ENCODE measurements at places on chromosomes 11 and 22.
A peak's percentile ranks its signal among the peaks of the same experiment; 100 is the strongest.

- no peak for DNase-seq
These were observed 4.8 kb downstream of the PKP3 start for GRCh38 chr11:398826-399225.

DNA sequence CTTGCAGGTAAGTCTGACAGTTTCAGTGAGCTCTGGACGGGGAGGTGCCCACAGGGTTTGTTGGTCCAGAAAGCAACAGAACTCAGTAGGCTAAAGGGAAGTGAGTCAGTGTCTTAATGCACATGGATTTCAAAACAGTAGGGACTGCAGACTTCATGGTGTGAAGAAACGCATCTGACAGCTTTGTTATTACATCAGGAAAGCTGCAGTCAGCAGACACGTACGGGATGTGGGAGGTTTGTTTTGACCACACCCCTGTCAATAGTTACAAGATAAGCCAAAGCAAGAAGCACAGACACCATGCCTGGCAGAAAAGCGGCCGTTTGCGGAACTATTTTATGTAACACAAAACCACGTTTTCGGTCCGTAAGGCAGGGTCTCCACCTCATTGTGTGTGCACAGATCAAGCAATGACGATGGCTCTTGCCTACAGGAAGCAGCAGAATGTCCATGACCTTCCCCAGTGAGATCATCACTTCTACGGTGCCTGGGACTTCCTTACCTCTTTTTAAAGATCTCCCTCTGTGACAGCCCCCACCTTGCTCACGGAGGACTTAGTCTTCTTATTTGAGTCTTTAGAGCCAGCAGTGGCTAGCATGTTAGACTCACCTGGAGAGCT is 58.2 kb upstream of the FTH1 start:
- peak; percentile 53 for DNase-seq

- no peak for DNase-seq
These were observed 80.0 kb upstream of the PPARA start for GRCh38 chr22:46070215-46070802.

GRCh38 chr11:83241291-83241946 is 44.7 kb downstream of the CCDC90B start:
- no peak for DNase-seq

- no peak for DNase-seq
These were observed 85.5 kb downstream of the MORC2 start for GRCh38 chr22:30882974-30883533.

DNA sequence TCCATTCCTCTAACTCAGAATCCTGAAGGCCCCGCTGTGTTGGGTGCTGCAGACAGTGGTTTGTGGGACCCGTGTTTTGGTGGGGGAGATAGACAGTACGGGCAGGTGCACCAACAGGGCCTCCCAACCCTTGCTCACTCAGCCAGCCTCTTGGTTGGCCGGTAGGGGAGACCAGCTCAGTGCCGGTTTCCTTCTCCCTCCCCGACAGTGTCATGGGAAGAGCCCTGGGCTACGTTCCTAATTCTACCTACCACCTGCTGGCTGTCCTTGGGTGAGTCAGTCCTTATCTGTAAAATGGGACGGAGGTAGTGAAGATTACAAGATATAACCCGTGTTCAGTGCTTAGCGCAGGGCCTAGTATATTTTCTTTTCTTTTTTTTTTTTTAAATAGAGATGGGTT is 5.9 kb downstream of the TMEM134 start:
- no peak for DNase-seq

DNA sequence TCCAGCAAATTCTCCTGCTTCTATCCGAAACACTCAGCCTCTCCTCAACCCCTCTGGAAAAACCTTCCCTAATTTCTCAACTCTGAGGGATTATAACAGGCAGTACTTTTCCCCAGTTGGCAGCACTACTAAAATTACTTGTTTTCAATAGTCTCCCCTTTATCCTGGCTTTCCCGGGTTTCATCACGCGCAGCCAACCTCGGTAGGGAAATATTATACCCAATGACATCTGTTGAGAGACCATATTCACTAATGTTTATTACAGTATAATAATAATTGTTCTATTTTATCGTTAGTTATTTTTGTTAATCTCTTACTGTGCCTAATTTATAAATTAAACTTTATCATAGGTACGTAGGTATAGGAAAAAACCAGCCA is 330 bp upstream of the POLD3 start:
- no peak for DNase-seq

DNA sequence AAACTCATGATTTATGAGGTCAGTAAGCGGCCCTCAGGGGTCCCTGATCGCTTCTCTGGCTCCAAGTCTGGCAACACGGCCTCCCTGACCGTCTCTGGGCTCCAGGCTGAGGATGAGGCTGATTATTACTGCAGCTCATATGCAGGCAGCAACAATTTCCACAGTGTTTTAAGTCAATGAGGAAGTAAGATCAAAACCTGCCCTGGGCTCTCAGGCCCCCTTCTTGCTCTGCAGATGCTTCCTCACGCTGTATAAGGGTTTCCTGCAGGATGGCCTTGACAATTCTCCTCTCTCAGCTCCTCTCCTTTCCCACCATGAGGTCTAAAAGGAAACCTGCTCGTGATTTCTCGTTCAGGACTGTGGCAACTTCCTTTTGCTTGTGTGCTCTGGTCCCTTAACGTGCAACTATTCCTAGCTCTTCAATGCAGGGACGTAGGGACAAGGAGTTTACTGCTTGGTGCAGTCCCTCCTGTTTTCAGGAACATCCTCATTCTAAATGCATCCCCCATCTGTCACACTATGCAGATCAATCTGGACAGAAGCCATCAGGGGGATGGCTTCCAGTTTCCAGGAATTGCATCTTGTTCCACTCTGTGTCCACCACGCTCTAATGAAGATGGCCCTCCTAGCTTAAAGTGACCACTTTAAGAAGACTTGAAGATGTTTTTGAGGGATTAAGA is 64.3 kb upstream of the IGLL5 start:
- no peak for DNase-seq

DNA sequence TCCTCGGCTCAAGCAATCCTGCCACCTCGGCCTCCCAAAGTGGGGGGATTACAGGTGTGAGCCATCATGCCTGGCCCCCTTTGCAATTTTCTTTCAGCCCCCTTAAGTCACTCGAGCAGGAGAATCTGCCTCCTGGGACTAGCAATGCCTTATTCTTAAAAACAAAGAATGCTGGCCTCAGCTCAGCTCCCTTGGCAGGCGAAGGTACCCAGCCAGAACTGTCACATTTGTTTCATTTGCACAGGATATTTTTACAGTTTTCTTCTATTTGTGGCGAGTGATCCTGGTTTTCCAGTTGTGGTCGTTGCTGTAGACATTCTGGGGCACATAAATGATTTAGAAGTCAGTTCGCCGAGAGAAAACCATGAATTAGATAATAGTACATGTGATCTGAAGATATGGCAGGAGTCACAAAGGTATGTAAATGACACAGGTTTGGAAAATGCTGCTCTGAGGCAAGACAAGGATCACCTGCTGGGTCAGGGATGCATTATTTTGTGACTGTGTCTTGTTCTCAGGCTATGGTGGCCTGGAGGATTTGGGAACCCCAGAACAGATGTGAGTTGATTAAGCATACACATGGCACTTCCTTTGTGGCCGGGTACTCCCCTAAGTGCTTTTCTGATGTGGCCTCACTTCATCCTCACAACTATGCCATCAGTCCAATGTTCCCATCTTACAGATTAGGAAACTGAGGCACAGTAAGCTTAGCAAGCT is 51.2 kb upstream of the SLC22A12 start:
- no peak for DNase-seq

- no peak for DNase-seq
These were observed 700 bp downstream of the C22orf31 start for GRCh38 chr22:29060931-29061330.

GRCh38 chr22:37313376-37314314 is 31.3 kb downstream of the CYTH4 start:
- no peak for DNase-seq

- no peak for DNase-seq
These were observed 4.9 kb downstream of the AMBRA1 start for GRCh38 chr11:46588915-46589314.

DNA sequence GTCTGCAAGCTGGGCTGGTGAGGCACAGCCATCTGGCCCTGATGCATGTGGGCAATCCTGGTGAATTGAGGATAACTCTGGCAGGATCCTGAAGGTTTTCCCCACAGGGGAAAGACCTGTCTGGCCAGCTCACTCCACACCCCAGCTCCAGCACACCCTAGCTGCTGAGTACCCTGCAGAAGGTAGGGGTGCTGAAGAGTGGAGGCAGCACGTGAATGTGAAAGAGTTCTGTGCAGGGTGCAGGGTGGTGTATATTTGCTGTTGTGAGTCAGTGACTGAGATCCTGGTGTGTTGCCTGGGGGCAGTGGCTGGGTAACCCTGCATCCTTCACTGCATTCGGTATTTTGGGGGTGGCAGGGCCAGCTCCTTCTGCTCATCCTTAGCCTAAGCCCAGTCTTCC is 22.4 kb downstream of the DGAT2 start:
- no peak for DNase-seq

DNA sequence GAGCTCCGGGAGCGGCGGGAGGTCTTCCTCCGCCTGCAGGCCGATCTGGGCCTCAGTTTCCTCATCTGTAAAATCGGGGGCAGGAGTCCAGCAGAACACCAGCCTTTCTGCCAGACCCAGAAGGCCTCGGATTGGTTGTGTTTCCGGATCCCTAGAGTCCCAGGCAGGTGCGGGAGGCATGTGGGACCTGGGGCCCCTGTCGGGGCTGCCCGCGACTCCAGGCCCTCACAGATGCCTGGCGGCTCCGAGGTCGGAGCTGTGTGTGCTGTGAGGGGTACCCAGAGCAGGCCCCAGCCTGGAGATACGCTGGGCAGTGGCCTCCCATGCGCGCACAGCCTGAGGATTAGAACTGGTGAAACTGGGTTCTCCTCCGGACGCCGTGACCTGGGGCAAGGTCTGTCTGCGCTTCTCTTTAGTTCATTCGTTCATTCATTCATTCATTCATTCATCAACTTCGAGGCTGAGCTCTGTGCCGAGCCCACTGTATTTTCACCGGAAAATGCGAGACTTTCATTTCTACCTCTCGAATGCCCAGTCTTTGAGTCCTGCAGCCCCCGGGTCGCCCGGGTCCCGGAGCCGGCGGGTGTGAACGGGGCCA is 24.6 kb downstream of the FLRT1 start:
- no peak for DNase-seq

- no peak for DNase-seq
These were observed 13.9 kb downstream of the CSRP3 start for GRCh38 chr11:19187833-19188258.

DNA sequence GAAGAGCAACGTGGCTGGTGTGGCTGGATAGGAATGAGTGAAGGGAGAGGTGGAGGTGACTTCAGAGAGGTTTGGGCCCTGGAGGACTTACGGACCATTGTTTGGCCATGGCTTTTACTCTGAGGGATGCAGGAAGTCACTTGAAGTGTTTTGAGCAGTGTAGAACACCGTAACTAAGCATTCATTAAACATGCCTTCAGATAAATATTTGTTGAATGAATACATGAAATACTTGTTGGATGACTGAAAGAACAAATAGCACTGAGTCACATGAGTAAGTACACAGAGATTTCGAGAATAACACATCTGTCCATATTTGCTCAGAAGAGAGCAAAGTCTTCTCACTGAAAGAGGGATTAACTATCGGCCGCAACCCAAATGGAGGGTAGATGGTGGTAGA is 182.7 kb upstream of the SNX19 start:
- DNase-seq, result no peak

- DNase-seq, result no peak
These were observed 31.9 kb downstream of the RRAS2 start for GRCh38 chr11:14327116-14327515.

DNA sequence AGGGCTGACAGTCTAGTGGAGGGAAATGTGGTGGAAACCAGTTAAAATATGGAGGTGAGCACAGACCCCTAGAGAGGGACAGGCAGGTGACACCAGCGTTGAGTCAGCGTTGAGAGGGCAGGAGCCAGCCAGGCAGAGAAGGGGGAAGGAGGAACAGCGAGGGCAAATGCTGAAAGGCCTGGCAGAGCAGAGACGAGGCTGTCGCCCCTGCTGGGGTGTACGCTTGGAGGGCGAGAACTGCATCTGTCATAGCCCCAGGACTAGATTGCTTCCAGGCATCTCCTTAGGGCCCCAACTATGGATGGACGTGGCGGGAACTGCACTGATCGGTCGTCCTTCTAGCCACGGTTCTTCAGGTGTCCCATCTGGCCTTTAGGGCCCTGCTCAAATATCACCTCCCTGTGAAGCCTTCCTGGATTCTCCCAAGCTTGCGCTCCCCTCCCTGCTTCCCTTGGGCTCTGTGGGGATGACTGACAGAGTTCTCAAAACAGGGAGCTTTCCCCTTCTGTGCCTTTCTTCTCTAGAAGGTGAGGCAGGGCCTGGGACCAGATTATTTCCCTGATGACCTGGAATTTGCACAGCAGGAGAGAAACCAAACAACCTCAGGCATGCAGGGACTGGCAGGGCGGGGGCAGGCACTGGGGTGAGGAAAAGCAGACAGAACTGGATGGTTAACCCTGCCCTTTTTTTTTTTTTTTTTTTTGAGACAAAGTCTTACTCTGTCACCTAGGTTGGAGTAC is 11.1 kb downstream of the SYNGR1 start:
- no peak for DNase-seq

DNA sequence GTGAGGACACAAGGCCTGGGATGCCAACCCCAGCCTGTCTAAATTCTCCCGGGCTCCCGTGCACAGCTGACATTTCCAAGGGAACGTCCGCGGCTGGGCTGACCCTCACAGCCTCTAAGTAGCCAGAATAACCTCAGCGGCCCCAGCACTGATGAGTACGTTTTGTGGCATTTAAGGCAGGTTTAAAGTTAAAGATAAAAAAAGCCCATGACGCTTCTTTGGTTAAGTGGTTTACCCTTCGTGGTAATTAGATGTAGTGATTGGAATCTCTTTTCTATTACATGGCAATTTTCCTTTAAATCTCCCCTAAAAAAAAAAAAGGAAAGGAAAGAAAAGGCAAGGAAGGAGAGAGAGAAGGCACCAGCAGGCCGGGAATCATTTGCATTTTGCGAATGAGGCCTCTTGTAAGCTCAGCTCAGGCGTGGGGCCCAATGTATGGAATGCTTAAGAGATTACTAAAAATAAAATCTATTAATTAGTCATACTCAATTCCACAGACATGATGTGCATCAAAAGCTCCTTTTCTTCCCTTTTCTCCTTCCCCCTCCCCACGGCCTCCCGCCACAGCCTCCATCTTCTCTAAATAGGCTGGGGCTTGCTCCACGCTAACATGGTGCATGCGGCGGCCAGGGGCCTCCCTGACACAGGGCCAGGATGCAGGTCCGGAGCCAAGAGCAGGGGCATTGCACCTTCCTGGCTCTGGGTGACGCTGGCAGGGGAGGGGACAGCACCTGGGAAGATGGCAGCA is 44.1 kb downstream of the MACROD1 start:
- no peak for DNase-seq

- no peak for DNase-seq
These were observed 35.0 kb downstream of the INTS4 start for GRCh38 chr11:77959434-77959833.

DNA sequence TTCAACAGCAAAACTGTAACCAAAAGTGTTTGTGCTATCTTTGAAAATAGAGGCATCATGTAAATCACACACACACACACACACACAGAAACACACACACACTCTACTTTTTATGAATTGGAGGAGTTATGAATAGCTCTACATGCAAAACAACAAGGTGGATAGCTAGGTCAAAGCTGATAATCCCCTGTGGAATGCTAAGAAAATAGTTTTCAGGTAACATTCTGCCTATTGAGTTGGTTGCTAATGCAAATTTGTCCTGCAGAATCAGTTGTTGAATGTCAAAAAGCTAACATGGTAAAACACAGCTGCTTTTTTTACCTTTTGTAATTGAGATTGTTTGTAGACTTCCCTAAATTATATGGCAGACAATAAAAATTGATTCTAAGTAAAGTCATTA is 1658.4 kb upstream of the RAG2 start:
- no peak for DNase-seq

- no peak for DNase-seq
These were observed 365.0 kb upstream of the FAT3 start for GRCh38 chr11:91859666-91860065.

GRCh38 chr11:2621894-2622293 is 77.9 kb downstream of the KCNQ1OT1 start:
- DNase-seq, result no peak

Data from activated naive CD8-positive, alpha-beta T cell treated with anti-CD3 and anti-CD28 coated beads for 36 hours (primary cell).